ENCODE measurements at places on chromosomes 11 and 22. TPM values are rescaled to one million over a fixed set of nuclear protein-coding genes. Genes with fewer than 3 reads are reported as not detected.

GRCh38 chr11:120141113-120141767 is 3.3 kb upstream of the TRIM29 start:
- H3K27me3 ChIP-seq: no peaks in the 10 kb centered on the region
- H3K27ac ChIP-seq: no peak overlapping the region
- no peaks in the 10 kb centered on the region for H3K36me3 ChIP-seq
- H3K4me3 ChIP-seq: no peak overlapping the region
- no peak for DNase-seq

- peak overlapping the region; percentile 99 for H3K27ac ChIP-seq
- DNase-seq: peak; percentile 74
- H3K36me3 ChIP-seq: peaks cover 35% of the 10 kb centered on the region
- H3K4me3 ChIP-seq: peak overlapping the region; percentile 70
- H3K4me1 ChIP-seq: peaks cover 58% of the 10 kb centered on the region
Measured at GRCh38 chr22:28798810-28799605, 1.4 kb downstream of the XBP1 start.

DNA sequence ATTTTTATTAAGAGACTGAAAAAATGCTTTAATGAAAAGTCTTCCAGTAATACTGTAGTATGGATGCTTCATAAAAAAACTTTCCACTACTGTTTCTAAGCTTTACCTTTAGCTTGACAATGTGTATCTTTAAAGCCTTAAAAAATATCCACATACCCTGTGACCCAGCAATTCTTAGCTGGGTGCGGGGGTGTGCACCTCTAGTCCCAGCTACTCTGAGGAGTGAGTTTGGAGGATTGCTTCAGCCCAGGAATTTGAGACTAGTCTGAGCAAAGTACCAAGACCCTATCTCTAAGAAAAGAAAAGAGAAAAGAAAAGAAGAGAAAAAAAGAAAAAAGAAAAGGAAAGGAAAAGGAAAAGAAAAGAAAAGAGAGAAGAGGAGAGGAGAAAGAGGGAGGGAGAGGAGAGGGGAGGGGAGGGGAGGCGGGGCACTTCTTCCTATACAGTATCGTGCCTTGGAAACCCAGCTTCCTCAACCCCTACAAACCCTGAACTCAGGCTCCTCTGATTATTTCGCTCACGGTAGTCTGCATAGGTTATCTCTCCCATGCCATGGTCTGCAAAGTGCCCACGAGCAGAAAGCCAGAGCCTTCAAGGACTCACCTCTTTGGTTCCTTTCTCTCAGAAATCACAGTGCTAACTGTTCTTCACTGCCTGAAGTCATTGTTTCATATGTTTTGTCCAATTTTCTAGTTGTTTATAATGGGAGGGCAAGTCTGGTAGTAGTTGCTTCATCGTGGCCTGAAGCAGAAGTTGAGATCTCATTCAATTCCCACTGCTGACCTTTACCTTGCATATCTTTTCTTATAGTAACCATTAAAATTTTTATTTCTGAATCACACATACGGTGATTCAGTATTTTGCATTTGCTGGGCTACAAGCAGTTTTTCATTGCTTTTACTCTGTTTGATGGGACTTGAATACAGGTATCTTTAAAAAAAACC is 82.2 kb downstream of the FAM83F start:
- peaks cover 21% of the 10 kb centered on the region for H3K4me1 ChIP-seq
- no peaks in the 10 kb centered on the region for H3K27me3 ChIP-seq
- DNase-seq: no peak
- no peak overlapping the region for H3K4me3 ChIP-seq
- no peaks in the 10 kb centered on the region for H3K36me3 ChIP-seq

GRCh38 chr11:83056204-83056603 is 15.5 kb downstream of the RAB30 start:
- H3K27ac ChIP-seq: no peak overlapping the region
- H3K27me3 ChIP-seq: no peaks in the 10 kb centered on the region
- peaks cover 20% of the 10 kb centered on the region for H3K4me1 ChIP-seq
- DNase-seq: no peak
- H3K4me3 ChIP-seq: no peak overlapping the region

- H3K4me1 ChIP-seq: peaks cover 30% of the 10 kb centered on the region
- H3K36me3 ChIP-seq: no peaks in the 10 kb centered on the region
- H3K4me3 ChIP-seq: no peak overlapping the region
- peak overlapping the region; percentile 24 for H3K27ac ChIP-seq
- H3K27me3 ChIP-seq: no peaks in the 10 kb centered on the region
Measured at GRCh38 chr11:12841946-12842630, 167.0 kb upstream of the RASSF10 start.

The ZBTB44 gene
- total RNA-seq: 45.6 TPM

All from upper lobe of left lung (tissue), 6 donors.